ENCODE measurements at places on chromosomes 11 and 22. TPM values are rescaled to one million over a fixed set of nuclear protein-coding genes. Genes with fewer than 3 reads are reported as not detected.

- DNase-seq, result no peak
- H3K27me3 ChIP-seq, result no peaks in the 10 kb centered on the region
- H3K4me1 ChIP-seq, result peaks cover 71% of the 10 kb centered on the region
- H3K4me3 ChIP-seq, result no peak overlapping the region
- H3K27ac ChIP-seq, result peak overlapping the region; percentile 95
Measured at GRCh38 chr11:12434325-12434654, 56.9 kb downstream of the PARVA start.

Gene PNPLA3
- not detected for total RNA-seq

DNA sequence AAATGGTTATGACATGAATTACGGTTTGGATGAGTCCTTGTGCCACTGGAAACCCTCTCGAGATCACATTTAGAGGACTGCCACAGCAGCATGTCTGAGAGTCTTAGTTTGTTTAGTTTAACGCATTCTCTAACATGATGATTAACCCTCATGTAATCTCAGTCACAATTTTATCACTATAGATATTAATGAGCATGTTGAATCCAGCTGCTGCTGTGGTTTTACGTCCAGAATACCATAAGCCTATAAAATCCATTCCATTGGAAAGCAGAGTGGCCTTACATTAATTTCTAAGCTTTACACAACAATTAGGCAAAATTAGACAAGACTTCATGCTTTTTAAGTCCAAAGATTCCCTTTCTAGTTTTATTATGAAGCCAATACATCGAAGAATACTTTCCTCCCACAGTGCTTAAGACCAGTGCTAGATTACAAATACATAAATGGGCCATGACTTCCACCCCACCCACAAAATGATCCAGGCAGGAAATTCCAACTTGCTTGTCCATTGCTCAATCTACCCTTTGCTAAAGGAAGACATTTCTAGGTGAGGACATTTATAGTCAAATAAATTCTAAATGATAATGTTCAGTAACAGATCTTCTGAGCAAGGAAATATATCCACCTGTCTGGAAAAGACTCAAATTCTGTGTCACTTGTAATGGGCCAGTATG is 3.5 kb upstream of the ELMOD1 start:
- no peak for DNase-seq
- no peak overlapping the region for H3K4me3 ChIP-seq
- no peaks in the 10 kb centered on the region for H3K36me3 ChIP-seq
- H3K27ac ChIP-seq, result no peak overlapping the region
- H3K27me3 ChIP-seq, result no peaks in the 10 kb centered on the region

Gene ACR
- not detected for total RNA-seq

DNA sequence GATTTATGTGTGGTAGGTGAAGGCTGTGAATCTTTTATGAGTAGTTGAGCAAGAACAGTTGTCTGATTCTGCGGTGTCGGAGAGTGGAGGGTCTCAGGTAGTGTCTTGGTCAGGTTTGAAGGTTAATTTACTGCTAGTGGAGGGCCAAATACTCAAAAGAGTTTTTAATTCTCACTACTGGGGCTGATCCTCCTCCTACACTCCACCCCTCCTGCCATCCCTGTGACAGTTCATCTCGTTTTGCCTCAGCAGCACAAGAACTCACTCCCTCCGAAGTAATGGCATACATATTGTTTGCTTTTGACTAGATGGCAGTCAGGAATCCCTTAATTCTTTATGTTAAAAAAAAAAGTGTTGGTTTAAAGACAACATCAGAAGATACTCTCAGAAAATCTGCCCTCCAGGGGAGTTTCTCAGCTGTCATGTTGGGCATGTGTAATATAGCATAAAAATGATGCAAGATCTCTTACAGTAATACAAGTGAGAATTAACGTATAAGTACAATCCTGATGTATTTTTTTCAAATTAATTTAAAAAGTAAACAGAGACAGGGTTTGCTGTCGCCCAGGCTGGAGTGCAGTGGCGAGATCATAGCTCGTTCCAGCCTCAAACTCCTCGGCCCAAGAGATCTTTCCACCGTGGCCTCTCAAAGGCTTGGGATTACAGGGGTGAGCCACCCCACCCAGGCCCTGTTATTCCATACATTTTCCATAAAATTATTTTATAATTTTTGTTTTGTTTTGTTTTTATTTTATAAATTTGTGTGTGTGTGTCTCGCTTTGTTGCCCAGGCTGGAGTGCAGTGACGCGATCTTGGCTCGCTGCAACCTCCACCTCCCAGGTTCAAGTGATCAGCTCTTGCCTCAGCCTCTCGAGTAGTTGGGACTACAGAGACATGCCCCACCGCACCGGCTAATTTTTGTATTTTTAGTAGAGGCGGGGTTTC is 1.3 kb downstream of the FAR1 start:
- H3K27me3 ChIP-seq, result no peaks in the 10 kb centered on the region
- H3K4me1 ChIP-seq, result peaks cover 16% of the 10 kb centered on the region
- H3K27ac ChIP-seq, result peak overlapping the region; percentile 59
- no peaks in the 10 kb centered on the region for H3K36me3 ChIP-seq
- no peak for DNase-seq

- no peaks in the 10 kb centered on the region for H3K4me1 ChIP-seq
- no peak for DNase-seq
- H3K27ac ChIP-seq, result no peak overlapping the region
- no peaks in the 10 kb centered on the region for H3K27me3 ChIP-seq
Measured at GRCh38 chr11:24628224-24628776, 131.4 kb downstream of the LUZP2 start.

- no peaks in the 10 kb centered on the region for H3K4me1 ChIP-seq
- DNase-seq, result no peak
- no peaks in the 10 kb centered on the region for H3K27me3 ChIP-seq
- H3K36me3 ChIP-seq, result no peaks in the 10 kb centered on the region
Measured at GRCh38 chr11:57055744-57056143, 67.0 kb downstream of the OR5AK2 start.

GRCh38 chr11:121595717-121596161 is 143.0 kb upstream of the SORL1-AS1 start:
- no peaks in the 10 kb centered on the region for H3K27me3 ChIP-seq
- peak overlapping the region; percentile 40 for H3K27ac ChIP-seq
- no peaks in the 10 kb centered on the region for H3K36me3 ChIP-seq
- DNase-seq, result peak; percentile 59
- peaks cover 15% of the 10 kb centered on the region for H3K4me1 ChIP-seq
- peak overlapping the region; percentile 34 for H3K4me3 ChIP-seq

Gene DNAJB7
- not detected for total RNA-seq

DNA sequence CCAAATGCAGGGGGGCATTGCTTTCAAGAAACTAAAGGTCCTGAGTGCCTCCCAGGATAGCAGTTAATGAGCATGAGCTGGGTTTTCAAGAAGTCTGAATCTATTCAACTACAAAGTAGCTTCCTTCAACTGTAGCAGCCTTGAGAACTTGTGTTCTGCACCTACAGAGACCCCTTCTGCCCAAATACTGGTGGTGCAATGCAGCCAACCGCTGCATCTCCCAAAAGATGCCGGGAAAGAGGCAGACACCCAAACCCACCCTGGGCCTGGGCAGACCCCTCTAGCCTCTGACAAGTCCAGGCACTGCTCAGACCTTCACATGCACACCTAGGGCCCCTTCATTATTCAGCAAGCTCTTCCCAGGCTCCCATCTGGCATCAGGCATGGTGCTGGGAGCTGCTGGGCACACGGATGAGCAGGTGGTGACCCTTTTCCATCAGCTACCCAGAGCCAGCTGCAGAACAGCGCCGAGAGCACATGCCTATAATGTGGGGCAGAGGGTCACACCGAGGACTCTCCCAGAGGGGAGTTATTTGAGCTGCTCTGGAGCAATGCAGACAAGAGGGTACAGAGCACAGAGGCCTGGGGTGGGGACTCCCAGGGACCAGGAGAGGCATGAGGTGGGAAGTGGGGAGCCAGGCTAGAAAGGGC is 44.9 kb upstream of the ETS1 start:
- no peaks in the 10 kb centered on the region for H3K27me3 ChIP-seq
- no peaks in the 10 kb centered on the region for H3K36me3 ChIP-seq
- H3K4me1 ChIP-seq, result no peaks in the 10 kb centered on the region
- no peak overlapping the region for H3K27ac ChIP-seq
- no peak for DNase-seq

DNA sequence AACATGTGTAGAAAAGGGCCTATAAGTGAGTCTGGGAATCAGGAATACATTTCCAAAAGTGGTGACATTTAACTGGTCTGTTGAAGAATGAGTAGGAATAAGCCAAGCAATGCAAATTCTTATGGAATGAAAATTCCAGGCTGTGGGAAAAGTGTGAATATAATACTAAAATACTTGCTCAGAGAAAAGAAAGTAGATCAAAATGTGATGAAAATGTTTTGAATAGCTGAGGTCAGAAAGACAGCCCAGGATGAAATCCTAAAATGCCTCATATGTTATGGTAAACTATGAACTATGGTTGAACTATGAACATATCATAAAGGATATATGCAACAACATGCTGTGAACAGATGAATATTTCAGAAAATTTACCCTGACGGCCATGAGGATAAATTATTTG is 688.3 kb upstream of the FAT3 start:
- DNase-seq, result no peak
- no peaks in the 10 kb centered on the region for H3K4me1 ChIP-seq
- H3K4me3 ChIP-seq, result no peak overlapping the region
- no peak overlapping the region for H3K27ac ChIP-seq

Gene POTEH
- total RNA-seq, result not detected

Data from thoracic aorta (tissue), 2 donors.